ENCODE measurements at places on chromosomes 5 and 9. TPM values are rescaled to one million over a fixed set of nuclear protein-coding genes. Genes with fewer than 3 reads are reported as not detected.

- peak; percentile 26 for DNase-seq
Observed at GRCh38 chr9:136372561-136373299, 739 bp downstream of the CARD9 start.

- peak; percentile 97 for DNase-seq
Observed at GRCh38 chr5:149002053-149002452, 60.8 kb downstream of the SH3TC2 start.

DNA sequence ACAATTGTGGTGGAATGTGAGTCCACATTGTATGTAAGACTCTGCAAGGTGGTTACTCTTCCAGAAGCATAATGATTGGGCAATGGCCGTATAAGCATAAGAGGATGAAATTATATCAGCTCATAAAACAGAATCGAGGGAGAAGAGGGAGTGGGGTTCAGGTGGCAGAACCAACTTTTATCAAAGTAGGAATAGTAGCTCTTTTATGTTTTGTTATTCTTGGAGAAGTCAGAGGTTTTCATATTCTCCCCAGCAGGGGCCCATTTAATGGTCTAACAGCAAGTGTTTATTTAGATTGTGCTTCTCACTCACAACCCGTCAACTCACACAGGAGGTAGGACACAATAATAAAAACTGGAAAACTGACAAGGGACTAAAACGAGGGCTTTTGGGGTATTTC is 291.3 kb upstream of the CD180 start:
- DNase-seq = no peak

PCDHB13 gene
- 0.16 TPM for polyA plus RNA-seq

GRCh38 chr5:140039561-140039960 is 3.5 kb downstream of the NRG2 start:
- peak; percentile 80 for DNase-seq

ACTBL2 gene
- 0.10 TPM for polyA plus RNA-seq

DNA sequence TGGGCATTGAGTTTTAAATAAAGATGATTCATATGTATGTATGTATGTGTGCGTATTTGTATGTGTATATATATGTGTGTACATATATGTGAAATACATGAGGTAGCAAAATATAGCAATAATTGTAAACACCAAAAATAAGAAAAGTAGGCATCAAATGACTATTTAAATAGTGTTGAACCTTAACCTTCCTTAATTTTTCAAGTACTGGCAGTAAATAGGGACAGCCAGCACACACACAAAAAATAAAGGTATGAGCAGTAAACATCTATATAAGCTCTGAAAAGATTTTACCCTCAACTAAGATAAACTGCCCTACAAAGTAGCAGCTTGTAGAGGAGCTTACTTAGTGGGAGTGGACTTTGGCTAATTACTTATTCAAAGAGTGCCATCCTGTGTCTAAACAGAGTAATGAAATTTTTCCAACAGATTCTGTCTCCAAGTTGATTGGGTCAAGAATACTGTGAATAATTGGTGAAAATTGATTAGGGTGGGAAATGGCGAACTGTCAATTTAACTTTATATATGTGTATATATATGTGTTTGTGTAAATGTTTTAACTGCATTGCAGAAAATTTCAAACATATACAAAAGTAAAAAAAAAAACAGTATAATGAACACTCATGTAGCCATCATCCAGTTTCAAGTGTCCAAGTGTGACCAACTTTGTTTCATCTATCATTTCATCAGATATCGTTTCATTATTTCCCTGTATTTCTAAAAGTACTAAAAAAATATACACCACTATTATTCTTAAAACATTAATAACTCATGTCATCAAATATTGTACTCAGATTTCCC is 2.0 kb upstream of the ADAMTS6 start:
- peak; percentile 57 for DNase-seq

DNA sequence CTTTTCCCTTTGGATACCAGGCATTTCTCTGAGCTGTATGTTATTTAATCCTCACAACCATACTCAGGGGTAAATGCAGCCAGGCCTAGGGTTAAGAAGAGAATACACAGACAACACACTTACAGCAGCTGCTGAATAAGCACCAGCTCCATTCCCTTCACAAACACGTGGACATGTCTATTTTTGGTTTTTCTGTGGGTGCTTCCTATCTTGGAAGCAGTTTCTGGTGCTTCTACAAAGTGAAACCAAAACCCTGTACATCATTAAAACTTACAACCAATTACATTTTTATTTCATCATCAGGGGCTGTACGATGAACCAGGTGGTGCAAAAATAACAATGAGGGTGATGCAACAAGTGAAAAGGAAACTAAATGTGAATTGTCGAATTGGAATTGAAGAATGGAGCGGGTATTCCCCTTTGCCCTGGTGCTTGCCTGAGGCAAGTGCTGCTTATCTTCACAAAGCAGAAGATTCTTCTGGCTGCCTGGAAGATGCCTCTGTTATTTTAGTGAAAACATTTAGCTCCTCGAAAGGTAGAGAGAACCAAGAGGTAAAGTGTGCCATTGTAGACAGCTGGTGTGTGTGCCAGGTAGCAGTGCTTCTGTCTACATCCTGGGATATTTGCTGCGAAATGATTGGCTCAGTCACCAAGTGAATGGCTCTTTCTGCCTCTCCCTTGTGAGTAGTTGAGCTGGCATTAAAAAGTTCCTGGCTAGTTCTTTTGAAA is 18.6 kb upstream of the IFNB1 start:
- DNase-seq = peak; percentile 82

SPATA31E1 gene
- polyA plus RNA-seq = not detected

DNA sequence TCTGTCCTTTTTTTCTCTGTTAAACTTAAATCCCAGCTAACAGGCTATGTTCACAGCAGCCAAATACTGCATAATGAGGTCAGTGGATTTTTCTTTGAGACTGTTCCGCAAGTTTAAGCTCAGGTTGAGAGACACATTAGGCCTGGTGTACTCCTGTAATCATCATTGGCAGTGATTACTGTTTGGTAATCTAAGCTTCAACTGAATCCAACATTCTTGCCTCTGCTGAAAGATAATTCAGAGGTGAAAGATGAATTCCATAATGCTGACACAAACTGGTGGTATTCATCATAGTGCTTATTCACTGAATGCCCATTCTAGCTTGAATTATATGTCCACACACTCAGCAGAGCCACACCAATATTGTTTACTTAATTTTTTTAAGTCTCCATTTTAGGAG is 108.5 kb downstream of the NFIB start:
- peak; percentile 88 for DNase-seq

DNA sequence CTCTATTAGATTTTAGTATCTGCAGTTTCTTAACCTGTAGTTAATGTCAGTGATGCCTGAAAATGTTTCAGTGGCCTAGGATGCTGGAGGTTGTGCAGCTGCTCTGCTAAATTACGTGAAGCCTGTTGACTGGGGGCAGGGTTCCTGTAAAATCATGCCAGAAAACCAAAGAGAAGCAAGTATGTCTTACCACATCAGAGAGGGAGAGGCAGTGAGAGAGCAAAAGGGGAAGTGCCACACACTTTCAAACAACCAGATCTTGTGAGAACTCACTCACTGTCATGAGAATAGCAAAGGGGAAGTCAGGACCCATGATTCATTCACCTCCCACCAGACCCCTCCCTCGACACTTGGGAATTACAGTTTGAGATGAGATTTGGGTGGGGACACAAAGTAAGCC is 83.9 kb upstream of the CYLC2 start:
- no peak for DNase-seq

DNA sequence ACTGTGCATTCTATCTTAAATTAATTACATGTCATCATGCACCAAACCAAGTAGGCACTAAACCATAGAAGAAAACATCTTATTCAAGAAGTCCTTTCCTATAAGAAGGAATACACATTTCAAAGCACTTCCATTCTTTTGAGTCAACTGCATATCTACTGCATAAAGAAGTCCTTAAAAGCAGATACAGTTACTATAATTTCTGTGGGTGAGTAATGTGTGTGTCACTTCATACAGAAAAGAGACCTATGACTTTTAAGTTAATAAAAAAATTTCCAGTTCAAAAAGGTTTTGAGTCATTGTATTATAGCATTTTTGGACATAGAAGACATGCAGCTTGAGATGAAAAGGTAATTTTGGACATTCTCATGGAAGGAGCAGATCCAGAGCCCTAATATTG is 125.0 kb downstream of the DTWD2 start:
- peak; percentile 67 for DNase-seq

DAB2IP gene
- 60.0 TPM for polyA plus RNA-seq

- DNase-seq = no peak
Observed at GRCh38 chr9:126061575-126061974, 265.1 kb upstream of the MVB12B start.

CDC25C gene
- 7.6 TPM for polyA plus RNA-seq

DNA sequence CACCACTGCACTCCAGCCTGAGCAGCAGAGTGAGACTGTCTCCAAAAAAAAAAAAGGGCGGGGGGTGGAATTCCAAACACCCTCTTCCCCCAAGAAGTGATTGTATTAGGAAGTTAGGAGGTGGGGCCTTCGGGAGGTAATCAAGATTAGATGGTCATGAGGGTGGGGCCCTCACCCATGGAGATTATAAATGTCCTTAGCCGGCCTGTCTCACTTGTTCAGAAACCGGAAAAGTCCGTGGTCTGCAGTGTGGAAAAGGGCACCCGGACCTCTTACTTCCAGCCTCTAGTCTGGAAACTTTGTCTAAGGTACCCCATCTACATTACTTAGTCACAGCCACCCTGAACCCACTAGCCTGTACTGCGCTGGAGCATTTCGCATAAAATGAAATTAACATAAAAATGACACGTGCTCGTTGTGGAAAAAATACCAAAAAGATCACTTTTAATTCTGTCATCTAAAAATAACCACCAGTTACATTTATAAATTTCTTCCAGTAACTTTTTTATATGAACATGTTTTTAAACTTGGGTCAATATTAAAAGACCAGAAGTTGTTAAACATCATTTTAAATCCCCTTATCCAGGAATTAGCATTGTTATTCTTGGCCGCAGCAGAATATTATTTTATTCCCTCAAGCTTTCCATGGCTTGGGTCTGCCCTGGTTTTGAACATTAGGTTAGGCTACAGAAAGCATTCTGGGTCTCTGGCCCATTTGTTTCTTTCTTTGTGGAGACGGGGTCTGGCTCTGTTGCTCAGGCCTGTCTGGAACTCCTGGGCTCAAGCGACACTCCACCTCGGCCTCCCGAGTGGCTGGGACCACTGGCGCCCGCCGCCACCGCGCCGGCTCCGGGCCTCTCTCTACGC is 1.2 kb upstream of the CKS2 start:
- DNase-seq = no peak

CTSV gene
- polyA plus RNA-seq = 188 TPM

GRCh38 chr9:34048727-34049629 is at the start of gene UBAP2:
TSS of gene UBAP2 (minus strand) at chr9:34048887. CDS start at chr9:34017148, 31,739 bp downstream.
- peak; percentile 97 for DNase-seq

DNA sequence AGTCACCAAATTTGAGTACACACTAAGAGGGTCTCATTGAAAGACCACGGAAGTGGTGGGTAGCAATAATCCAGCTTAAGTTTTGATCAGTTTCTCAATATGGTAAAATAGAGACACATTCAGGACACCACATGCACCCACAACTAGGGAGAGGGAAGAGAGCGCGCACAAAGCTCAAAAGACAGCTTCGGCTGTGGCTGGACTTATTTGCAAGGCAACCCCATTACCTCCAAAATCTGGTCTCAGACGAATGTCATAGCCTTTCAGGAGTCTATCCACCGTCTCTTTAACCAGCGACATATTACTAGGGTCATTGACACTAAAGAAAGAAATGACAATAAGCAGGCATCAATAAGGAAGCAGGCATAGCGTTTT is 443 bp downstream of the GABRB2 start:
- no peak for DNase-seq

- DNase-seq = no peak
Observed at GRCh38 chr9:72048850-72049249, 11.6 kb downstream of the C9orf57 start.

- DNase-seq = peak; percentile 92
Observed at GRCh38 chr9:120775859-120776258, 17.4 kb downstream of the FBXW2 start.

GRCh38 chr5:179322071-179323025 is 22.9 kb downstream of the ADAMTS2 start:
- DNase-seq = no peak

TTC39B gene
- 5.6 TPM for polyA plus RNA-seq

DNA sequence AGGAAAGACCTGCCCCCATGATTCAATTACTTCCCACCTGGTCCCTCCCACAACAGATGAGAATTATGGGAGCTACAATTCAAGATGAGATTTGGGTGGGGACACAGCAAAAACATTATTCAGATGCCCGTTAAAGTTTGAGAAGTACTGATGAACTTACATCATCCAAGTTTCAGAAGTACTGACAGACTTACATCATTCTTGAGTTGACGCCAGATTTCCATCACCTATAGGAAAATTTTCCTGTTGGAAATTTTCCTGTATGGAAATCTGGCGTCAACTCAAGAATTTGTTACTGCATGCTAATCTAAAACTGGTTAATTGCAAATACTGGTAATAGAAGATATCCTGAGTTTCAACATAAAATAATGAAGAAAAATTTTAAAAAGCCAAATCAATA is 975.9 kb downstream of the MAT2B start:
- DNase-seq = no peak

DNA sequence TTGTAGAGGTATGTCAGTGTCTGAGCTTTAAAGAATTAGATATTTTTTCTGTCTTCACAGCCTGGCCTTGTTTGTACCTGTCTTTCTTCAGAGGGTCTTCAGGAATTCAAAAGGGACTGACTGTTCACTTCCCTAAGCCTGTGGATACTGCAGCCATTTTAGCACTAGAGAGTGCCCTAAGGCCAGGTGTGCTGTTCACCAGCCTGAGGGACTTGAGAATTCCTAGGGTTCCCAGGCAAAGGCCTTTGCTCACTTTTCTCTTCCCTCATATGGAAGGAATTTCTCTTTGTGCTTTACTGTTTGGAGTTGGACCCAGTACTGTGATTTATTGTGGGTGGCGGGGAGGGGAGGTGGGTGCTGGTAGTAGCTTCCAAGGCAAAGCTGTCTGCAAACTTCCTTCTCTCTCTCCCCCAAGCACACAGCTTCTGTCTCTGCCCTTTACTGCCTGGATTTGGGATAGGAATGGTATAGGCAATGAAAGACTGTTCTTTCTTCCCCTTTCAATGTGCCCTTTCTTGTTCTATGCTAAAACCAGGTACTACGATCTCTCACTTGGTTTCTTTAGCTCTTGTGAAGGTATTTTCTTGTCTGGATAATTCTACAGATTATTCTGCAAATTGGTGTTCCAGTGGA is 9.7 kb upstream of the LRRC70 start:
- no peak for DNase-seq

- DNase-seq = no peak
Observed at GRCh38 chr5:132475497-132475882, 15.1 kb downstream of the IRF1 start.

CNTNAP3 gene
- 15.1 TPM for polyA plus RNA-seq

LRRTM2 gene
- polyA plus RNA-seq = 0.76 TPM

- no peak for DNase-seq
Observed at GRCh38 chr9:111896942-111897600, 457 bp downstream of the UGCG start.

DNA sequence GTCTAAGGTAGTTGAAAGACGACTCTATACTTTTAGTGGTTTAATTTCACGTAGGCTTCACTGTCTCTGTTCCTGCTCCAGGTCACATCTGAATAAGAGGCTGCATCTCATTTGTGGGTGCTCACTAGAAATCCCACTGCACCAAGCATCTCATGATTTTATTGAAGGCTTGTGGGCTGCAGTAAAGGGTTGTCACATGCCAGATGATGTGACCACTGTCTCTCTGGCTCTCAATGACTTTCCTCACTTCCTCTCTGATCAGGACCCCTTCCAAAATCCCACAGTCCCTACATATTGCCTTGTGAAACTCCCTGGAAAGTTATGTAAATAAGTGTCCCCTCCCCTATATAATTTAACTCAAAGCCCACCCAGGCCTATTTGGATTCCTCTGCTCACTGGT is 8.9 kb upstream of the ZCCHC10 start:
- DNase-seq = no peak

GRCh38 chr9:134560654-134561053 is 80.9 kb upstream of the COL5A1 start:
- no peak for DNase-seq

All from mammary epithelial cell (primary cell).